Endothelial cell (in vitro differentiated cells): ENCODE measurements at places on chromosomes 13 and 19. TPM values are rescaled to one million over a fixed set of nuclear protein-coding genes. Genes with fewer than 3 reads are reported as not detected.

- H3K36me3 ChIP-seq: no peaks in the 10 kb centered on the region
- peaks cover 5% of the 10 kb centered on the region for H3K27me3 ChIP-seq
- no peak for DNase-seq
- H3K4me1 ChIP-seq: peaks cover 9% of the 10 kb centered on the region
Measured at GRCh38 chr13:43782686-43783085, 4.1 kb downstream of the ENOX1 start.

- H3K27ac ChIP-seq: no peak overlapping the region
- DNase-seq: no peak
- H3K27me3 ChIP-seq: peaks cover 10% of the 10 kb centered on the region
- no peaks in the 10 kb centered on the region for H3K4me1 ChIP-seq
- H3K4me3 ChIP-seq: no peak overlapping the region
Measured at GRCh38 chr19:45460807-45461347, 6.9 kb upstream of the FOSB start.

RGL3 gene
- 0.69 TPM for total RNA-seq

GAS6 gene
- 19.8 TPM for total RNA-seq

PCDH17 gene
- 40.2 TPM for total RNA-seq
